ENCODE measurements at places on chromosomes 12 and 14.

GRCh38 chr12:132178316-132178715 is 34.1 kb downstream of the NOC4L start:
- DNase-seq = no peak

GRCh38 chr12:28217805-28218204 is 27.5 kb downstream of the CCDC91 start:
- no peak for DNase-seq

DNA sequence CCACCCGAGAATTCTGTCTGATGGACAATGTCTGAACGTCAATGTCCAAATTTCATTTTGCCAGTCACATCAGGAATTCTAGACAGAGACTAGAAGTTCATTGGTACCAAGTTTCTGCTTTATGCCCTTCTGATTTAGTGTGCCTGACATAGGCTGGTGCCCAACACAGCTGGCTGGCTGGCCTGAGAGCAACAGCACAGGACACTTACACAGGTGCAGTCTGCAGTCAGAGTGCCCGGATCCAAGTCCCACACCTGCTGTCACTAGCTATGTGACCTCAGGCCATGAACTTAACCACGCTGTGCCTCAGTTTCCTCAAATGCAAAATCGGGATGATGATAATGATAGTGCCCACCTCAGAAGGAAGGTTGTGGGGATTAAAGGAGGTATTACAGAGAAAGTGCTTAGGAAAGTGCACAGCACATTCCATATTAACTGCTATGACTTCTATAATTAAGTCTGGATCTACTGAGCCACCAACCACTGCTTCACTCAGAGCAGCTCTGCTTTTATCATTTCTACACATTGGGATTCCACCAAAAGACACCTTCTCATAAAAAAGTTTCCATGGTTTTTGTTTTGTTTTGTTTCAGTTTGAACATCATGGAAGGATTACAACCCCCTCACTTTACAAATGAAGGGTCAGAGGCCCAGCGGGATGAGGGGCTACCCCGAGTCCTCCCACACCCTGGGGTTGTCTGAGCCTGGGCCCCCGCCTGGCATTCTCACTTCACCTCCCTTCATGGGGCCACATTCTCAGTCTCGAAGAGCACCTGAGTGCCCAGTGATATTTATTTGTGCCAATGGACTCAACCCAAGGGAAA is 168.8 kb upstream of the BCL2L14 start:
- no peak for DNase-seq

DNA sequence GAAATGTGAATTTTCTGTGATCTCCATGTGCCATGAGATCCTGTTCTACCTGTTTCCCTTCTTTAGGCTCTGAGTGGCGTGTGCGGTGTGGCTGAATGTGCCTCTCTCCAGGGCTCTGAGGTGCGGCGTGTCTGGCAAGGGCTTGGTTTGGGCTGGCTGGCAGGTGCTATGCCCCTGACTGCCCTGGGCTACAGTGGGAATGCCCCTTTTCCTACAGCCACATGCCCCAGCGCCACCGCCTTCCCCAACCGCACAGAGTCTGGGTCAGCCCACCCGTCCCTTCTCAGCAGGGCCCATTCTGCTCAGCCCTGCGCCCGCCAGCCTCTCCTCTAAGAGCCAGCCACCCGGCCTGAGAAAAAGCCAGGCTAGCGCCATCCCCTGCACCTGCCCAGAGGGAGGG is 24.7 kb downstream of the BTBD6 start:
- DNase-seq = no peak

DNA sequence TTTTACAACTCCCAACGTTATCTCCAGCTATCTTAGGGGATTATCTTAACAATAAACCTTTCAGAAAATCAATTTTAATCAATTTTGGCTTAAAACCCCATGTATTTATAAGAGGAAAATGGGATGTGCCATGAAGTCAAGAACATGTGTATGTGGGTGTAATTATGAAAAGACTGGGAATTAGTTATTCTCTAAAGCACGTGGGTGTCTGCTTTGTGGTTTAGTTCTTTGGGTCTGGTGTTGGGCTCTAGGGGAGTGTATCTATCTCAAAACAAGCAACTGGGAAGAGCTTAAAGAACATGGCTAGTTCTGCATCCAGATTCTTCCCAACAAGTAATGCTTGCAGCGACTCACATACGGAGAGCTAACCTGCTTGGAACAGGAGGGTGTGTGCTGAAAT is 40.1 kb upstream of the MAX start:
- no peak for DNase-seq

DNA sequence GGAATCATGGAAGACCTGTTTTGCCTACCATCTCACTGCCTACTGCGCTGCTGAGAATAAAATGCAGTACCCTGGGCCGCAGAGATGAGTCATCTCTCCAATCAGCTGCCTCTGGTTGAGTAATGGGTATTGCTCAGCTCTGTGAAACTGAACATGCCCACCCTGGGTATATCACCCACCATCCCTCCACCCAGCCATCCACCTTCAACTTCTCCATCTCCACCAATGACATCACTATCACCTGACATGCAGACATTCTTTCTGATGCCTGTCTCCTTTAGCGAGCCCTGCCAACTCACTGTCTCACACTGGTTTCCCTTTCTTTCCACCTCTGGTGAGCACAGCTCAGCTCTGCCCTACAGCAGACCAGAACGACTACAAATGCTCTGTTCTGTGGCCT is 33.6 kb downstream of the E2F7 start:
- DNase-seq = peak; percentile 41

DNA sequence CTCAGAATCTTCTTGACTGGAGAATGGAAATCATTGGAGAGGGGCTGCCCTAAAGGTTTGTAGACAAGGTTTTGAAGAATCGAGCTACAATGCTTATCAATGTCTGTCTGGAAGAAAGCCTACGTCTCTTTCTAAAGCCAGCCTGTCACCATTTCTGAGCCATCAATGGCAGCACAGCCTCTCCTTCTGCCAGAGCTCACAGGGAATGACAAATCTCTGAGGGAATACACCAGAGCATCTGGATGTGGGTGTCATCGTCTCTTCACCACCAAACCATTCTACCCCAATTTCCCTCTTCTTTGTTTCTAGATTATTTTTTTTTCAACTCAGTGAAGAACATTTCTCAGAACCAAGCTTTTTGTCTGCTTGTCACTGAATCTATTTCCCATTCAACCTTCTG is 349.7 kb downstream of the EMP1 start:
- no peak for DNase-seq

- DNase-seq = peak; percentile 42
Measured at GRCh38 chr14:73723406-73723796, 9.2 kb upstream of the PNMA1 start.

GRCh38 chr12:117640511-117640910 is 279.1 kb upstream of the NOS1 start:
- DNase-seq = no peak

- DNase-seq = no peak
Measured at GRCh38 chr14:88004506-88005036, 364 bp upstream of the GPR65 start.

DNA sequence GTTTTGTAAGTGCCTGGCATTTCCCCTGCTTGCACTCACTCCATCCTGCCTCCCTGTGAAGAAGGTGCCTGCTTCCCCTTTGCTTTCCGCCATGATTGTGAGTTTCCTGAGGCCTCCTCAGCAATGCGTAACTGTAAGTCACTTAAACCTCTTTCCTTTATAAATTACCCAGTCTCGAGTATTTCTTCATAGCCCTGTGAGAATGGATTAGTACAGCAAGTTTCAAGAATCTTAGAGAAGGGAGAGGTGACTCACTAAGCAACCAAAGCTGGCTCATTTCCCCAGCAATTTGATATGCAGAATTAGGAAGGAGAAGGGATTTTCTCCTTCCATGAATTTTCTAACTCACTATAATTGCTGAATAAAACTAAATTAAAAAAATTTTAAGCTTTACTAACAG is 251.0 kb upstream of the FOXG1 start:
- DNase-seq = no peak

- no peak for DNase-seq
Measured at GRCh38 chr12:512933-513332, 53.2 kb downstream of the B4GALNT3 start.

DNA sequence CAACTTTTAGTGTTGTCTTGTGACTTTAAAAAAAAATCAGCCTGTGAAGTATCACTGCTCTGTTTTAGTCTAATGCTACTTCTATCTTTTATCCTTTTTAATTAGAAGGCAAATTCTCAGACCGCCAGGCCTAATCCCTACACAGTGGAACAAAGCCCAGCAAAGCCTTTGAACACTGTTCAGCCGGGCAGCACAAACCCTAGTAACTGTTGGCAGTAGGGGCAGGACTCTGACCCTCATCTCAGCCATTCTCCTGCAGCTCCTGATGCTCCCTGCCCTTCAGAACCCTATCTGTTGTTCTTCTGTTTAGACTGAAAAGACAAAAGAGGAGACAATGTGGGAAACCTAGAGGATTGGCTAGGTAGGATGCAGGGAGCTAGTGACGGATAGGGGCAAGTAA is 78.0 kb upstream of the OTX2 start:
- DNase-seq = no peak
